NCI-H69 (cell line): ENCODE measurements at places on chromosomes 1 and 21.

- peak; percentile 30 for DNase-seq
Observed at GRCh38 chr1:26021647-26022403, at the start of gene EXTL1. Gene EXTL1, plus strand, starts transcription at chr1:26021775. Its CDS starts 872 bp downstream, at chr1:26022647.

DNA sequence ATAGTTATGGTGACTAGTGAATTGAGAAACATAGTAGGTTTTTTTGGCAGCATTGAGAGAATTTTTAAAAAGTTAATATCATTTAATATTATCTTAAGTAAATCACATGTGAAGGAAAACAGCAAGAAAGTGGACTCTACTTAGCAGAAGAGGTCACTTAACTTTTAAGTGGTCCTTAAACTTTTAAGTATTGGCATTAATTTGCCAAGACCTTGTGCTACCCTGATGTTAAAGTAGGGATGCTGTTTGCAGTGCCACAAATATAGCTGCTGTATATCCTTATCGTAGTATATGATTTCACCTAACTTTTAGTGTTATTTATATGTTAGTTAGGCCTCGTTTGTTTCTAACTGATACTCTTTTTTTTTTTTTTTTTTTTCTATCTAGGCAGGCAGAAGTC is 40.2 kb downstream of the SMG7 start:
- no peak for DNase-seq

GRCh38 chr1:117712621-117713020 is 106.8 kb downstream of the TENT5C start:
- no peak for DNase-seq

DNA sequence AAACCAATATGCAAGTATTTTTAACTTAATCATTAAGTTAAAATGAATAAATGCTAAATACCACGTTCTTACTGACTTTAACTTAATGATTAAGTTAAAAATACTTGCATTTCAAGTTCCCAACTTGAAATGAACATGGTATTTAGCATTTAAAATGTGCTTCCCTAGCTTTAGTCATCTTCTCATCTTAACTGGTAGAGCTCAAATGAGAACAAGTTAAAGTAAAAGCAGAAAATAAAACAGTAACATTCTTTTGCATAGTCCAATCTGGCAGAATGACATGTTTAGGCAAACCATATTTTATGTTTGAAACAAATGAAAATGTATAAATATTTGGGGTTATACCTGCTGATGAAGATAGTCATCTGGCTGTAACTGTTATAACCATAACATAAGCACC is 186.0 kb downstream of the APP start:
- no peak for DNase-seq

- peak; percentile 18 for DNase-seq
Observed at GRCh38 chr1:113701429-113701828, 57.9 kb downstream of the PHTF1 start.

- no peak for DNase-seq
Observed at GRCh38 chr21:31673321-31673912, 13.9 kb downstream of the SOD1 start.

DNA sequence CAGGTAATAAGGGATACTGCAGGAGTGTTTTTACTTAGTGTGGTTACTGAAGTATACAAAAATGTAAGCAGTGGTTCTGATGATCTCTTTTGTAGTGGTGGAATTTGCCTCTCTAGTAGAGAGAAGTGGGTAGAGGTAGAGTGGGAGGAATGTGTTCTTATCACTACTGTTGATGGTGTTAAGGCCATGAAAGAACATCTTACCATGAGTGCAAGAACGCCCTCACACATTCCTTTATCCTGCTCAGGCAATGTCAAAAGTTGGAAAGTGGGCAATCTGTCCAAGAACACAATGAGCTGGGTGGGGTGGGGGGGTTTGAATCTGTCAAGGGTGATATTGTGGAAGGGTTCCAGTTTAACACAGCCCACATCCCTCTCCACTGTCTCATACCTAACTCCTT is 78.6 kb downstream of the TTLL7 start:
- DNase-seq: no peak

DNA sequence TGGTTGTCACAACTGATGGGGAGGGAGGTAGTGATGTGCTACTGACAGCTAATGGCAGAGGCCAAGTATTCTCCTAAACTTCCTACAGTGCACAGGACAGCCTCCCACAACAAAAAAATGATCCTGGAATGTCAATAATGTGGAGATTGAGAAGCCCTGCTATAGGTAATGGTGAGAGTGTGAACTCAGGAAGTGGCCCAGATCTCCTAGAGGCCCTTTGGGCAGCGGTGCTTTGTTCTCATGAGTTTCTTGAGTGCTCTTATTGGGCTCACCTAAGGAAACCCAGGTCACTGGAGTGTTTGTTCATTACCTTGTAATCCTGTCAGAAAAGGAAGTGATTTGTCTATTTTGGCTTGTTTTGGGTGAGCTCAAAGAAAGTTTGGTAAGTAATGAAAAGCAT is 5.9 kb downstream of the OTUD3 start:
- no peak for DNase-seq

GRCh38 chr1:235642011-235642942 is 7.3 kb downstream of the GNG4 start:
- DNase-seq: peak; percentile 86

DNA sequence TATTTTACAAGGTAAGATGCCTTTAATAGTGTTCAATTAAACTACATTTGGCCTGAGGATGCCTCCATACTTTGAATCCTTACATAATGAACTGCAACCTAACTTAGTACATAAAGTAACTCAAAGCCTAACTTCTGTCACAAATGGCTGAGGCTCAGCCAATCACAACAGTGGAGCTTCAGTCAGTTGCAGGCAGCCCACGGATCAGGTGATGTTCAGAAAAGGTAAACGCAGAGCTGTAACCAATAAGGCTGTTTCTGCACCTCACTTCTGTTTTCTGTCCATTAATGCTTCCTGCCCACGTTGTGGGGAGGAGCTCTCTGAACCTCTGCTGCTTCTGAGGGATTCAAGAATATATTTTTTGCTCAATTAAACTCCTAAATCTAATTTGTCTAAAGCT is 94.8 kb upstream of the KIAA0040 start:
- DNase-seq: peak; percentile 31

DNA sequence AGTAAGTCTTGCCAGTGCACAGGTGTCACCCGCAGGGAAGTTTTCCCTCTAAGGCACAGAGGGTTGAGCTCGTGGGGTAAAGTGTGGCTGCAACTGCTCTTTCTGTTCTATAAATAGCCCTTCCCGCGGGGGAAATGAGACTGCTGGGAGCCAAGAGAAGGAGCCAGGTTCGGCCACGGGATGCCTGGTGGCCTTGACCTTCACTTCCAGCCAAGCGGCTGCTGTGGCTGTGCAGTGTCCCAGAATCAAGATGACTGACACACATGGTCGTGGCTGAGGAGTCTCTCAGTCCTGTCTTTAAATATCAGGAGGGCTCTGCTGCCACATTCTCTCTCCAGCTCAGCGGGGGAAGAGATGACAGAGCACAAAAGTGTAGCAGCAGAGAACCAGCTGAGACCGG is 154.1 kb upstream of the VAMP3 start:
- peak; percentile 23 for DNase-seq

DNA sequence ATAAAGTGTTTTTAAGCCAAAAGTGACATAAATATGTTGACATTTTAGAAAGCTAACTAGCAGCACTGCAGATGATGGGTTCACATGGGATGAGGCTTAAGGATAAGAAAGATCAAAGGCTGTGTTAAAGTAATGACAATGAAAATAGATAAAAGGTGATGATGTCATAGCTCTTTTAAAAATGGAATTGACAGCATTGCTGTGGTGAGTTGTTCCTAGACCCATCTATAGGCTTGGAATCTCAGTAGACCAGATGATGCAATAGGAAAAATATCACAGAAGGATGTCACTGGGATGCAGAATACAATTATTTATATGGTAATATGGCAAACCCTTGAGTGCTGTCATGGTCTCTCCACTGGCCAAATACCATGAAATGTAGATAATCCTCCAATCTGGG is 286.0 kb downstream of the PLA2G4A start:
- no peak for DNase-seq

DNA sequence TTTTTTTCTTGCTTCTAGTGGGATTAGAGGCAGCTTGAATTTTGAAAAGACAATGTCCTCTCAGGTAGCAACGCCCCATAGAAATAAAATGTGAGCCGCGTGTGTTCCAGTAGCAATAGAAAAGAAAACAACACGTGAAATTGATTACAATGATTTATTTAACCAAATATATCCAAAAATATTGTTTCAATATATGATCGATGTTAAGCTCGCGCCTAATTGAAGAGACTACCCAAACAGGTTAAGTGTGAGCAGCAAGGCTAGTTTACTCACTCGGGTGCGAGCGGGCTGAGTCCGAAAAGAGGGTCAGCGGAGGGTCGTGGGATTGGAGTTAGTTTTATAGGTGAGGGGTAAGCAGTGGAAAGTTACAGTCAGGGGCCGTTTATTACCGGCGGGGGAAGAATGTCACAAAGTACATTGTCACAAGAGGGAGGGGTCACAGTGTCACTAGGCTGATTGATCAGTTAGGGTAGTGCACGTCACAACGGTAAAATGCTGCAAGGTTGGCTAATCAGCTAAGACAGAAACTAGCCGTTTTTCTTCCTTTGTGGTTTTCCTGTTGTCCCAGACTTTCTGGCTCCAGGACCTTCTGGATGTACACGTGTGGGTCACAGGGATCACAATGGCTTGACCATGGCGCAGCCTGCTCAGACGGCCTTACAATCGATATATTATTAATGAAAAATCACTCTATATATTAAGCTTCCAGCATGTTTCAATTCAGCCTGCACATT is 697 bp upstream of the ZNF670 start:
- DNase-seq: peak; percentile 49

GRCh38 chr21:35994613-35995012 is 65.7 kb downstream of the SETD4 start:
- DNase-seq: no peak

DNA sequence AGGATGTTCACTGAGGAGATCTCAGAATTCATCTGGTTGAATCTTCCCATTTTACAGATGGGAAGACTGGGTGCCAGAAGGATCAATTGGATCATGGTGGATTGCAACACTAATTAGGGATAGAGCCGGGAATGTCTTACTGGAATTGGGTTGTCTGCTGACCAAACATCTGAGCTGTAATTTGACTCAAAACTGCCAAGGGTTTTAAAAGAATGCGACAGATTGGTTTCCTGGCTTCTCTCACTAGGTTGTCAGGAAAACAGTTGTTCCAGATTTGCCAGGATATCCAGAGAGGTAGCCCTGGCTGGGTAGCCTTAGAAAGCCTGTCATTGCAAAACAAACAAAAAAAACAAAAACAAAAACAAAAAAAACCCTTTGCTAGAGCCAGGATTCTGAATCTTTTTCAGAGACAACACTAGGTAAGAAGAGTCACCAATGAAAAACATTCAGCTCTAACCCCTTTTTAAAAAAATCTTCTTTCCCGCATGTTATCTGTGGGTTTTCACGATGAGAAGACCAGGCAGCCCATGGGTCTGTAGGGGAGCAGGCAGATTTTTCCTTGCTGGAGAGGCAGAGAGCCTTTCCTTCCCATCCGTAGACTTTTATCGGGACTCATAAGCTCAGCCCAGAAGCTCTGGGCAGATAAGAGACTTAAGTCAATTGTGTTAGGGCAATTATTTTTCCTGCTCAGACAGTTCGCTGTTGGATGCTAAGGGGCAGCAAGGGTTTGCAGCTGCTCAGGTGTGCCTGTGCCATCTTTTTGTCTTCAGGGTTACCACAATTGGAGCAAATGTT is 418.9 kb downstream of the PRDM2 start:
- no peak for DNase-seq

DNA sequence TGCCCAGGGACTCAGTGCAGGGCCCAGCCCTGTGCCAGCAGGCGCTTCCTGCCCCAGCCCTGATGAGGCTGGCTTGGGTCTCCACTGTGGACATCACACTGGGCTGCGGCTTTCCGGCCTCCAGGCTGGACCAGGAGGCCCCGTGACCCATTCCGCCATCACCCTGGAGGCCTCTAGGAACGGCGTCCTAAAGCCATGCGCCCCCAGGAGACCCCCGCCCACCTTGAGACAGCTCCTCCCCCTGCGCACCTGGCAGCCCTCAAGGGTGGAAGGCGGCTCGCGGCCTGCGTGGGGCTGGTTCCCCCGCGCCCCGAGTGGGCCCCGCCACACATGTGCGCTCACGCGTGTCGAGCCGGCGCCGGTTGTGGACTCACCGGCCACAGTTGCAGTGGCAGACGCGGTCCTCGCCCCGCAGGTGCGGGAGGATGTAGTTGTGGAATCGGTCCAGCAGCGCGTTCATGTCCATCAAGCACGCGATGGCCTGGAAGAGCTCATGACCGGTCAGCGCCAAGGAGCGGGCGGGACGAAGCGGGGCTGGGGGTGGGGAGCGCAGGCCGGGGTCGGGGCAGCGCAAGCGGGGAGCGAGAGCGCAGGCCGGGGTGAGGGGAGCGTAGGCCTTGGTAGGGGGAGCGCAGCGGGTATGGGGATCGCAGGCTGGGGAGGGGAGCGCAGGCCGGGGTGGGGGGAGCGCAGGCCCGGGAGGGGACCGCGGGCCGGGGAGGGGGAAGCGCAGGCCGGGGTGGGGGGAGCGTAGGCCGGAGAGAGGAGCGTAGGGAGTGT is 924 bp downstream of the TMEM240 start:
- DNase-seq: no peak

DNA sequence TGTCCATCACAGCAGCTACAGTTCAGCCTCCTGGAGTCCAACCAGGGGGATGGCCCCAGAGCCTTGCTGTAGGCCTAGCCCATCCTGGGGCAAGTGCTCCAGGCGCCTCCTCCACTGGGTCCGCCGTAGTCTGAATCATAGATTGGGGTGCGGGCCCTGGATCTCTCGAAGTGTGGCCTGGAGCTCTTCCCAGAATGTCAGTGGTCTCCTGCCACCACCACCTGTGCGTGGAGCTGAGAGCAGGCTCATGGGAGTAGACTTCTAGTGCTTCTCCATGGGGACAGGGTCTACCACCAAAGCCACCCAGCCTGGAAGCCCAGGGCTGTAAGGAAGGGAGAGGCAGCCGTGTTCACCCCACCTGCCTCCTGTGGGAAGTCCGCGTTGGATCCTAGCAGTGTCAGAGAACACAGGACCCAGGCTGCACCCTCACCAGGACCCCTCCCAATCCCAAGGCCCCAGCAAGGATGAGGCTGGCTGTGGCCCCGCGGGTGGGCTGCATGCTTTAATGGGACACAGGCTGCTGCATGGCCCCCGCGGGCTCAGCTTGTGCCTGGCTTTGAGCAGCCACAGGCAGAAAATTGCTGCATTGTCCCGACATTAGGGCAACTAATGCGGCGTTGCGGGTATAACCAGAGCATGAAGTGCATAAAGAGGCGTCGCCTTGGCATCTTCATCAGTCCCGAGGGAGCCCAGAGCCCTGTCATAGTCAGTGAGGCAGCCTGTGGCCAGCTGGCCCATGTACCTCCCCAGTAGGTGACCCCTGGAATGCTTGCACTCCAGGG is 735 bp upstream of the HES3 start:
- DNase-seq: no peak

GRCh38 chr1:29123053-29123886 is 433 bp downstream of the TMEM200B start:
- DNase-seq: peak; percentile 30

- no peak for DNase-seq
Observed at GRCh38 chr1:92583821-92584760, 97.4 kb upstream of the GFI1 start.

GRCh38 chr1:48610628-48611542 is 138.9 kb upstream of the SPATA6 start:
- DNase-seq: peak; percentile 78

DNA sequence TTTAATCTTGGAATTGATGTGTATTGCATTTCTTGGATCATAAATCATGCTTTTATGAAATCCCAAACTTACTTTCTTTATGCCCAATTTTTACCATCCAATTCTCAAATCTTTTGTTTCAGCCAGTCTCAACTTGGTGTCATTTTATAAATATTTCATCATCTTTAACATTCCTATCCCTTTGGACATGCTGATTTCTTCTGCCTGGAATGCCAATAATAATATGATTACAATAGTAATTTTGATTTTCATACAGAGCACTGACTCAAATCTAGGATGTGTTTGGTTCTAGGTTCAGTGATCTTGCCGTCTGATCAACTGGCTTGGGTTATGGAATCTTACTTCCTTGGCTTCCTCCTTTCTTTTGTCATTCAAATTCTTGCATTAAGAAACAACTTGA is 12.8 kb downstream of the RRP15 start:
- no peak for DNase-seq
